ENCODE measurements at places on chromosomes 5 and 9. TPM values are rescaled to one million over a fixed set of nuclear protein-coding genes. Genes with fewer than 3 reads are reported as not detected.

- H3K27me3 ChIP-seq, result no peaks in the 10 kb centered on the region
- no peaks in the 10 kb centered on the region for H3K4me1 ChIP-seq
- no peaks in the 10 kb centered on the region for H3K36me3 ChIP-seq
- H3K4me3 ChIP-seq, result no peak overlapping the region
- DNase-seq, result no peak
- no peak overlapping the region for H3K27ac ChIP-seq
These were observed 6.5 kb upstream of the TLE4 start for GRCh38 chr9:79565245-79565644.

DNA sequence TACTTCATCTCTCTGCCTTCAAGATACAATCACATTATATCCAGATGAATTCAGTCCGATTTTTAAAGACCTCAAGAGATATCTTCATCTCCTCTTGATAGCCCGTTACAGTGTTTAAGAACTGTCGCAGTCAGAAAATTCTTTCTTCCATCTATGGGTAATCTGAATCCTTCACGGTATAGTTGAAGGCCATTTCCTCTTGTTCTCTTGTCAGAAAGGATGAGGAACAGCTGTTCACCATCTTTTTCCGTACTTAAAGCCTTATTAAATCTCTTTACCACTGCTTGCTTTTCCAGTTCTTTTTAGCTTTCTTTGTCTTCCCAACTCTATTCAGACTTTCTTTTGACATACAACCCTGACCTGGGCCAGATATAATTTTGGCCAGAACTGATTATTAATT lies 121.8 kb downstream of the XRCC4 start:
- H3K4me1 ChIP-seq, result no peaks in the 10 kb centered on the region
- no peaks in the 10 kb centered on the region for H3K27me3 ChIP-seq
- H3K27ac ChIP-seq, result no peak overlapping the region

DNA sequence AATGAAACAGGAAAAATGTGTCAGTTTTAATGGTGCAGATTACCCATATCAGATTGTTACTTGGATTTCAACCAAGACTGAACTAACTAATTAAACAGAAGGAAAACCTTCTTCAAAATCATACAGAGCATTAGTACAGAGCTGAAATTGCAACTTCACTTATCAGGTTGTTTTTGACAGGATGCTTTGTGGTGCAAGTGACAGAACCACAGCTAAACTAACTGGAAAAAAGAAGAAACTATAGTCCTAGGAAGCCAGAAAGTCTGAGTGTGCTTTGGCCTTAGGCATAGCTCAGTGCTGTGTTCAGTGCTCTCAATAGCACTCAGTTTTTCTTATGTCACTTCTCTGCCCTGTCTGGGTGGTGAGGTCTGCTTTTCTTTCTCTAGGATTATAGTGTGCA lies 267.4 kb downstream of the CHSY3 start:
- H3K27ac ChIP-seq, result no peak overlapping the region
- no peaks in the 10 kb centered on the region for H3K27me3 ChIP-seq
- no peaks in the 10 kb centered on the region for H3K36me3 ChIP-seq
- DNase-seq, result no peak
- no peak overlapping the region for H3K4me3 ChIP-seq
- peaks cover 3% of the 10 kb centered on the region for H3K4me1 ChIP-seq

- no peak overlapping the region for H3K27ac ChIP-seq
- H3K4me3 ChIP-seq, result no peak overlapping the region
- DNase-seq, result no peak
- no peaks in the 10 kb centered on the region for H3K27me3 ChIP-seq
These were observed 139.2 kb downstream of the CDK5RAP2 start for GRCh38 chr9:120440791-120441190.

- no peaks in the 10 kb centered on the region for H3K27me3 ChIP-seq
- H3K4me1 ChIP-seq, result no peaks in the 10 kb centered on the region
- DNase-seq, result no peak
- H3K4me3 ChIP-seq, result no peak overlapping the region
- H3K27ac ChIP-seq, result no peak overlapping the region
These were observed 173.7 kb upstream of the POU5F2 start for GRCh38 chr5:93915142-93915553.

GRCh38 chr5:158641016-158641415 lies 458.7 kb downstream of the EBF1 start:
- no peak overlapping the region for H3K27ac ChIP-seq
- no peak overlapping the region for H3K4me3 ChIP-seq
- no peak for DNase-seq
- H3K27me3 ChIP-seq, result no peaks in the 10 kb centered on the region
- no peaks in the 10 kb centered on the region for H3K36me3 ChIP-seq

Gene TRIM36
- total RNA-seq, result 14.6 TPM

Gene C5orf52
- not detected for total RNA-seq

Gene PKD2L2
- total RNA-seq, result not detected

GRCh38 chr5:52740007-52740406 lies 47.7 kb upstream of the ITGA1 start:
- H3K4me3 ChIP-seq, result no peak overlapping the region
- H3K36me3 ChIP-seq, result no peaks in the 10 kb centered on the region
- DNase-seq, result no peak
- H3K4me1 ChIP-seq, result no peaks in the 10 kb centered on the region

GRCh38 chr9:113567361-113568080 lies 104.0 kb downstream of the RGS3 start:
- H3K4me3 ChIP-seq, result no peak overlapping the region
- no peak overlapping the region for H3K27ac ChIP-seq

DNA sequence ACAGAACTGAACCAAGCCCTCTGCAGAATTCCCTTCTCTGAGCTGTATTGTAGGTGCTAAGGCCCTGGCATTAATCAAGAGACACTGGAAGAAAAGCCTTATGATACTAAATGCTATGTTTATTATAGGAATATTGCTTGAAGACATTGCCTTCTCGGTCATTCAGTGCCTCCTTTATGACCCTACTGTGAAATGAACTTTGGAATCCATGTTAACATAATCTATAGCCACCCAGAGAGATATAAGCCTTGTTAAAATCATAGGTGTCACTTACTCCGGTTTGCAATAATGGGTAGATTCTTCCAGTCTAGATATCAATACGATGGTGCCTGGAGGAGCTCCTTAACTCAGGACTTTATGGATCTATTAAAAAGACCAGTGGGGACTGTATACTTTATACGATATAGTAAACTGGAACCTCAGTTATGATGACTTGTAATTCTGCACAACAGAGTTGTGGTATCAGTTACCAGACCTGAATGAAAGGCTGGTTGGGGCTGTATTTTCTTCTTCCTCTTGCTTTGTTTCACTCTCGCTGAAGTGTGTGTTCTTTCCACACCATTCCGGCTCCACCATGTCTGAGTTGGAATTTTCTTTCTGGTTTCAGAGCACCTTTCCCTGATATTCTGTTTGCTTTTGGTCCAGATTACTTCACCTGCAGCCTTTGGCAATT lies 154.5 kb downstream of the DROSHA start:
- H3K27ac ChIP-seq, result no peak overlapping the region
- H3K4me1 ChIP-seq, result peaks cover 7% of the 10 kb centered on the region
- no peak for DNase-seq
- no peaks in the 10 kb centered on the region for H3K36me3 ChIP-seq

- no peak for DNase-seq
- H3K4me3 ChIP-seq, result no peak overlapping the region
- peaks cover 3% of the 10 kb centered on the region for H3K36me3 ChIP-seq
These were observed 90.1 kb upstream of the FAM169A start for GRCh38 chr5:74956278-74956677.

DNA sequence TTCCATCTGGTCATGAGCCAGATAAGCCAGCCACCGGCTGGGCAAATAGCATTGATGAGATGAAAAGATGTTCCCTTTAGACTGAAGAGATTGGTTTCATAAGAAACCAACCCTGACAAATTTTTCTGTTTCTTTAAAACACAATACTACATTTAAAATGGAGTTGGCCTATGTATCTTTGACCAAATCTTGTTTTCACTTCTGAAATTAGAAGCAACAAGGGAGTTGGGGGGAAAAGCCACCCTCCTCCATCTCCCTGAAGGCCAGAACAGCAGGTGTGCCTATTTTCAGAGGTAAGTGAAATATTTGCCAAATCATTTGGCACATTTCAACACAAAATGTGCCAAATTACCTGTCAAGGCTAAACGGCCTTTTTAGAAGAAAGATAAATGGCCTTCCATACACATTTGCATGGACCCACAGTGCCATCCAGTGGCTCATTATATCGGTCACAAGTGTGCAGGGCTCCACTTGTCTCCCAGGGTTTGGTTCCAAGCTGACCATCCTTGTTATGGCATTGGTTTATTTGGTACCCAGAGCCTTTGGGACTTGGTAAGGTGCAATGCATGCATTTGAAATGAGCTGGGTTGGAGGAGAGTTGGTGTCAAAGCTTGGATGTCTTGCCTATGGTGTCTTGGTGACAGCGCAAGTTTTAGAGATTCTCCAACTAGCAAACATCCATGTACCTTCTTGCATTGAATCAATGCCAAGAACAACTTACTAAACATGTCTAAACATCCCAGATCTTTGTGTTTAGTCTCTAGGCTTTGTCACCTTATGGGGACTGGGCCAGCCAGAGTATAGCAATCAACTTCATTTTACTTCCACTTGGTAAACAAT lies 372.0 kb upstream of the KIF2A start:
- peak; percentile 62 for DNase-seq
- H3K36me3 ChIP-seq, result no peaks in the 10 kb centered on the region
- no peaks in the 10 kb centered on the region for H3K4me1 ChIP-seq

DNA sequence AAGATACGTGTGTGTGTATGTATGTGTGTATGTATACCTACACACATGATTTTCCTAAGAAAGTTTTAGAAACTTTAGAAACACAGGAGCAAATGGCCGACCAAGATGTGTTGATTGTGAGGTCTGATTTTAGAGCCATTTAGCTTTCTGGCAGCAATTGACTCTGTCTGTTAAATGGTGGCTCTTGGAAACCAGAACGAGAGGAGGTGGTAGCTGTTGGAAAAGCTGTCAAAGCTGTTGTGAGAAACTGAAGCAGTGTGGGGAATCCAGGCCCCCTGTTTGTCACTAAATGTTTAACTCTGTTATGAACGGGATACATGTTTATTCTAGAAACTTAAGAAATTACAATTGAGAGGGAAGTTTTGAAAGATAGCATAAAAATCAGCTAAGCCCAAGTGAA lies 91.4 kb downstream of the GOLPH3 start:
- no peaks in the 10 kb centered on the region for H3K36me3 ChIP-seq
- no peaks in the 10 kb centered on the region for H3K27me3 ChIP-seq
- DNase-seq, result no peak
- H3K27ac ChIP-seq, result no peak overlapping the region

Gene ENTREP1
- 21.3 TPM for total RNA-seq

- H3K36me3 ChIP-seq, result no peaks in the 10 kb centered on the region
- no peak for DNase-seq
- no peak overlapping the region for H3K4me3 ChIP-seq
- H3K27ac ChIP-seq, result no peak overlapping the region
These were observed 15.2 kb downstream of the ERP44 start for GRCh38 chr9:100083448-100084127.

Gene RNF208
- total RNA-seq, result 7.7 TPM

GRCh38 chr5:16135506-16135905 lies 44.1 kb downstream of the MARCHF11 start:
- H3K4me3 ChIP-seq, result no peak overlapping the region
- H3K27me3 ChIP-seq, result no peaks in the 10 kb centered on the region
- no peaks in the 10 kb centered on the region for H3K4me1 ChIP-seq
- DNase-seq, result no peak
- peaks cover 18% of the 10 kb centered on the region for H3K36me3 ChIP-seq
- no peak overlapping the region for H3K27ac ChIP-seq

Gene ANAPC2
- total RNA-seq, result 54.8 TPM

Gene PHAX
- 62.9 TPM for total RNA-seq

- no peaks in the 10 kb centered on the region for H3K36me3 ChIP-seq
- no peak overlapping the region for H3K4me3 ChIP-seq
- no peak for DNase-seq
- H3K27ac ChIP-seq, result no peak overlapping the region
- no peaks in the 10 kb centered on the region for H3K27me3 ChIP-seq
- H3K4me1 ChIP-seq, result peaks cover 10% of the 10 kb centered on the region
These were observed 288.1 kb downstream of the NR3C1 start for GRCh38 chr5:143115381-143115780.

GRCh38 chr9:98187926-98188325 lies 4.5 kb downstream of the CORO2A start:
- DNase-seq, result no peak
- H3K27me3 ChIP-seq, result no peaks in the 10 kb centered on the region
- no peak overlapping the region for H3K4me3 ChIP-seq
- no peaks in the 10 kb centered on the region for H3K4me1 ChIP-seq

DNA sequence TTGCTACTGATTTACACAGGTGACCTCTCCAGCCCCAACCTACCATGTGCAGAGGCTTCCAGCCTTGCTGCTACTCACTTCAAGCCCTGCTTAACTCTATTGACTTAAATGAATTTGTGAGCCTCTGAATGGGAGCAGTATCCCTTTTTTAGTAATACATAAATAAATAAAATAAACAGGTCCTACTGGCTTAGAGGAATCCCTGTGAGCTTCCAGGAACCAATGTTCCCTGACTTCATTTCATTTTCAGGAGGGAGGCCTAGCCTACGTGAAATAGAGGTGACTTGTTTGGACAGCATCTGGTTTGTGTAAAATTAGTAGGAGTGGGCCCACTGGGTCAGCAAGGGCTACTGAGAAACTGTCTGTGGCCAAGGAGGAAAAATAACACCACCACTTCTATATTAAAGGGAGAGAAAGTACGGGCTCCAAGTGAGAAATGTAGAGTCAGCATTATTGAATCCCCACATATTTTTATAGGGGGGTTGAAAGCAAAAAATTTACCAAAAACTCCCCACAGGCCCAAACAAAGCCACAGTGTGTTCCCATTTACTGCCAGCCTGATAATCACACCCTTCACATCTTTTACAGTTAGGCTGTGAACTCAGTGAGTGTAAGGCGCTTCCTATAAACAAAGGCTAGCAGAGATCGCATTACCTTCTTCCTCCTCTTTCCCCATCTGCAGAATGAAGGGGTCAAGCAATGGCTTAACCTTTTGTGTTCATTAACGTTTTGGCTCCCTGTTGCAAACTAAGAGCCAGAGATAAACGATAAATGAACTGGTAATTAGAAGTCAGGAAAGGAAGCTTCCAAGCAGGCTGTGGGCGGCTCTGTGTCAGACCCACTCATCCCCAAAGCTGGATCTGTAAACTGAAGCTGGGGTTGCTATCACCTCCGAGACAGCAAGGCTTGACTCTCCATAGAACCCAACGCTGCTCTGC lies 138.8 kb upstream of the LIFR start:
- no peaks in the 10 kb centered on the region for H3K36me3 ChIP-seq
- H3K4me1 ChIP-seq, result no peaks in the 10 kb centered on the region
- no peak overlapping the region for H3K27ac ChIP-seq
- H3K27me3 ChIP-seq, result no peaks in the 10 kb centered on the region

GRCh38 chr5:78899922-78900362 lies 85.2 kb downstream of the ARSB start:
- H3K27ac ChIP-seq, result no peak overlapping the region
- DNase-seq, result peak; percentile 71
- H3K36me3 ChIP-seq, result no peaks in the 10 kb centered on the region
- H3K4me3 ChIP-seq, result no peak overlapping the region
- H3K4me1 ChIP-seq, result no peaks in the 10 kb centered on the region

GRCh38 chr9:126965541-126966428 lies 51.2 kb downstream of the RALGPS1 start:
- DNase-seq, result peak; percentile 65
- H3K4me3 ChIP-seq, result no peak overlapping the region
- H3K27me3 ChIP-seq, result no peaks in the 10 kb centered on the region
- H3K4me1 ChIP-seq, result peaks cover 2% of the 10 kb centered on the region
- H3K36me3 ChIP-seq, result peaks cover 6% of the 10 kb centered on the region
